ENCODE measurements at places on chromosomes 12 and 14. TPM values are rescaled to one million over a fixed set of nuclear protein-coding genes. Genes with fewer than 3 reads are reported as not detected.

DNA sequence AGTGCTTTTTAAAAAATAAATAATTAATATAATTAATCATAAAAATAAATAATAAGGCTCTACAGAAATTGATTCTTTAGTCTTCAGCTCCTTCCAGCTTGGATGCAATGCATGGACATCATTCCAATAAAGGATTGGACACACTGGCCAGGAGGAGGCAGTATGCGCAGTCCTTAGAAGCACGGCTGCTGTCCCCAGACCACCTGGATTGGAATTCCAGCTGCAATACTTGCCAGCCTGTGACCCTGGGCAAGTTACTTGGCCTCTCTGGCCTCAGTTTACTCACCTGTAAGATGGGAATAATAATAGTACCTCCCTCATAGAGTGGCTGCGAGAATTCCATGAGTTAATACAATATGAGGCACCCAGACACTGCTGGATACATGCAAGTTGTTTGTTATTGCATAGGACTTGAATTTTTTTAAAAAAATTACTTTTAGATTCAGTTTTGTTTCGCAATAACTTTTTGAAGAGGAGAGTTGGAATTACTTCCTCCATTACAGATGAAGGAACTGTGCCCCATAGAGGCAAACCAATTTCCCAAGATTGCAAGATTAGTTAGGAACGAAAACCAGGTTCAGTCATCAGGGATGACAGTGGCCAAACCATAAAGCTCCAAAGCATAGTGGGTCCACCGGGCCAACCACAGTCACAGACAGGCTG, 12.2 kb downstream of the RPH3A start:
- DNase-seq, result no peak

DNA sequence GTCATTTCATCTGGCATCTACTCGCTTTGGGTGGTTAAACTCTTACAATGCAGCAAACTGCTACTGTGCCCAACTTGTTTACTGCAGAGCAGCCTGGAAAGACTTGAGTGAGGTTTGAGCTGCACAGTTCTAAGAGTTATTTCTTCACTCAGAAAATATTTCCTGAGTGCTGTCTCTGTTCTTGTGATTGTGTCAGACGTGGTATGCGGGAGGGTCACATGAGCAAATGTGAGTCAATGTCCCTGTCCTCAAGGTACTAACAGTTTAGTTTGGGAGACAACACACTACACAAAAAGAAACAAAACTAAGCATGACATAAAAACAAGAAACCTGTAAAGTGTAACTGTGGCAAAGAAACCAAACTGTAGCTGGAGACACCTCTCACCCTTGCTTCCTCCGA, 32.4 kb downstream of the FLVCR2 start:
- no peak for DNase-seq

GRCh38 chr12:96195845-96196451, 1.8 kb downstream of the ELK3 start:
- no peak for DNase-seq

GRCh38 chr12:49334226-49334625, 2.8 kb downstream of the C1QL4 start:
- DNase-seq, result no peak

DNA sequence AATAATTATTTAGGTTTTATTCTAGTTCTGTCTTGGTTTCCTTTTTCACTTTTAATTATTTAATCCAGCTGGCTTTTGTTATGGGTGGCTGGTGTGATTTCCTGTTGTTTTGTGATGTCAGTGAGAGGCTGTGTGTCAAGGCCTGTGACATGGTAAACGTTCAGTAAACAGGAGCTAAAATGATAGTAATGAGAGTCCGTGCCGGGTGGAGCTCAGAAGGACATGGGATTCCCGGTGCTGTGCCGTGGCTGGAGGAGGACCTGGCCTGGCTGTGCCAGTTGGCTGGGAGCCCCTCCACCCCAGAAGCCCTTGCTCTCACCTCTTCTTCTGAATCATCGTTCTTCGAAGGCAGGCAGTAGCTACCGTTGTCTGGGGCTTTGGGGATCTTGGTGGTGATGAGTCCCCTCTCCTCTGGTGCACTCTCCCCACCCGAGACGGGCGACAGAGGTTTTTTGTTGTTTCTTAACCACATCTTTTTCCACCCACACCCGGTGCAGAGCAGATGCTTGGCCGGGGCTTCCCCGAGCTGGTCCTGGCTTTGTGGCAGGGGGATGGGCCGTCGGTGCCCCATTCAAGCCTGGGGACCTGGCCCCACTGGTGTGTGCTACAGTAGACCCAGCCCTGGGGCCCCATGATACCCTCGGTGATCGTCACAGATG, 29.1 kb downstream of the SH2B3 start:
- DNase-seq, result peak; percentile 79

- DNase-seq, result no peak
Observed at GRCh38 chr14:58054100-58054499, 97.9 kb downstream of the ARMH4 start.

DNA sequence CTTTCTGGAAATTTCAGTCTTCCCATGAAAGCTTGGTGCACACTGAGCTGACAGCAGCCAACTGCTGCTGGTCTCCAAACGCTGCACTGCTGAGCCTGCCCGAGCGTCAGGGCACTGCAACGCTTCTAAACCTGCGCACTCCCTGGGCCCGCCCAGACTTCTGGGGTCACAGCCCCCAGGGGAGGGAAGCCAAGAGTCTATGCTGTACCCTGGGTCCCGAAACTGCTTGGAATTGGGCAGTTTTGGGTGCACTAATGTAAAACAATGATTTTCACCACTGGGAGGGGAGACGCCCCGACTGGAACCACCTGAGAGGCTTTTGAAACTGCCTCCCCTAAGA, 32.0 kb downstream of the CCDC92 start:
- DNase-seq, result peak; percentile 16

DNA sequence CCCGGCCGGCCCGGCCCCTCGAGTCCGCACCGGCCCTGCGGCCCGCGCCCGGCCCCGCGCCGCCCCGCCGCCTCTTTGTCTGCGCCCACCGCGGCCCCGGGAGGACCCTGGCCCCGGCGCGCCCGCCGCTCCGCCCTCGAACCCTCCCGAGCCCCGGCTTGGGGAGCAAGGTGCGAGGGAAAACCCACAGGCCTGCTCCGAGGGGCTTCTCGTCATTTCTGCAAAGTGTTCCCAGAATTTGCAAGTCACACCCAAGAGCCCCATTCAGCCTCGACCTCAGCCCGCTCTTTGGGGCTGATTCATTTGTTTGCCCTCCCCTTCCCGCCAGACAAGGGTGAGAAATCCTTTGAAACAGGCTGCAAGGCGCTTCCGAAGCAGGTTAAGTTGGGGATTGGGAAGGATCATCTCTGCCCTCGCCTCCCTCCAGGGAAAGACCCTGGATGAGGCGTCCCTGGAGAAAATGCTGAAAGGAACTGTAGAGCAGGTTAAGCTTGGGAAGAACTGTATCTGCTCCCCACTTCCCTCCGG, 325 bp upstream of the CLIP1 start:
- peak; percentile 79 for DNase-seq

- no peak for DNase-seq
Observed at GRCh38 chr12:119578112-119578511, 15.5 kb upstream of the TMEM233 start.

GRCh38 chr14:22177870-22178269, 411.2 kb downstream of the DAD1 start:
- no peak for DNase-seq

DNA sequence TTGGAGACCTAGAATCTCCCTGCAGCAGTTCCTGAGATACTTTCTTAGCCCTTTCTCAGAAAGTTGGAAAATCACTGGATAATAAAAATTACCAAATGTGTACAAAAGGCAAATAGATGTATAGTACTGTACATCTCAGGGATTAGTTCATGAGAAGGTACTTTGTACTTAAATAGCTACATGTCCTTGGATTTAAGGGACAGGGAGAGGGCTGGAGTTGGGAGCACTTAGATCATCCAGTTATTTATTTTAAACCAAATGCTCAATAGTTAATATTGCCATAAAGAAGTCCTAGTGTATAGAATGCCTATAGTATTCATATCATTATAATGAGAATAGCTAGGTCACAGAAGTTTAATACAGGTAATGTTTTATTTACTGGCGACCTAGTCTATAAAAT, 13.4 kb downstream of the CDKN3 start:
- DNase-seq, result no peak

GRCh38 chr12:115062741-115063140, 378.8 kb upstream of the TBX3 start:
- DNase-seq, result no peak

- no peak for DNase-seq
Observed at GRCh38 chr12:116466536-116466935, 92.6 kb upstream of the MAP1LC3B2 start.

- DNase-seq, result no peak
Observed at GRCh38 chr12:97426492-97427116, 36.0 kb upstream of the RMST start.

GRCh38 chr14:78737116-78737515, 566.9 kb downstream of the NRXN3 start:
- DNase-seq, result no peak

- DNase-seq, result no peak
Observed at GRCh38 chr12:44835641-44836379, 40.3 kb downstream of the NELL2 start.

GRCh38 chr14:95428557-95428956, 87.9 kb downstream of the SYNE3 start:
- DNase-seq, result no peak

GRCh38 chr12:90959032-90959431, 4.1 kb upstream of the CCER1 start:
- DNase-seq, result no peak

DNA sequence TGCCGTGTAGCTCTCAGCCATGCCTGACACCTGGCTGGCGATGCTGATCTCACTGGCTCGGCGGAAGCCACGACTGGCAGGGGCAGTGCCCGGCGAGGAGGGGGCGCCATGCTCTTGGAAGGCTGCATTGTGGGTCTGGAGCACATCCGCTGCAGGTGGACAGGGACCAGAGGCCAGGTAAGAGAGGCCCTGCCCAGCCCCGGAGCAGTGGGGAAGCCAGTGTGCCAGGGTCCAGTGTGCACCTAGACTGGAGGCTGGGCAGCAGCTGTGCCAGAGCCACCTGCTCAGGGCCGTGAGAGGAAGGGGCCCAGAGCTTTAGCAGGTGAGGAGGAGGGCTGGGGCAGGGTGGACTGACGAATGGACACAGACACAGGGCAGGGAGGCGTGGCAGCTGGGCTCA, 10.1 kb downstream of the ARL6IP4 start:
- no peak for DNase-seq

- DNase-seq, result no peak
Observed at GRCh38 chr14:75917322-75917945, 64.4 kb downstream of the TGFB3 start.

- peak; percentile 7 for DNase-seq
Observed at GRCh38 chr12:49875115-49875720, 28.5 kb downstream of the FAIM2 start.

GRCh38 chr12:109653890-109654289, 59.7 kb upstream of the FAM222A start:
- no peak for DNase-seq

DNA sequence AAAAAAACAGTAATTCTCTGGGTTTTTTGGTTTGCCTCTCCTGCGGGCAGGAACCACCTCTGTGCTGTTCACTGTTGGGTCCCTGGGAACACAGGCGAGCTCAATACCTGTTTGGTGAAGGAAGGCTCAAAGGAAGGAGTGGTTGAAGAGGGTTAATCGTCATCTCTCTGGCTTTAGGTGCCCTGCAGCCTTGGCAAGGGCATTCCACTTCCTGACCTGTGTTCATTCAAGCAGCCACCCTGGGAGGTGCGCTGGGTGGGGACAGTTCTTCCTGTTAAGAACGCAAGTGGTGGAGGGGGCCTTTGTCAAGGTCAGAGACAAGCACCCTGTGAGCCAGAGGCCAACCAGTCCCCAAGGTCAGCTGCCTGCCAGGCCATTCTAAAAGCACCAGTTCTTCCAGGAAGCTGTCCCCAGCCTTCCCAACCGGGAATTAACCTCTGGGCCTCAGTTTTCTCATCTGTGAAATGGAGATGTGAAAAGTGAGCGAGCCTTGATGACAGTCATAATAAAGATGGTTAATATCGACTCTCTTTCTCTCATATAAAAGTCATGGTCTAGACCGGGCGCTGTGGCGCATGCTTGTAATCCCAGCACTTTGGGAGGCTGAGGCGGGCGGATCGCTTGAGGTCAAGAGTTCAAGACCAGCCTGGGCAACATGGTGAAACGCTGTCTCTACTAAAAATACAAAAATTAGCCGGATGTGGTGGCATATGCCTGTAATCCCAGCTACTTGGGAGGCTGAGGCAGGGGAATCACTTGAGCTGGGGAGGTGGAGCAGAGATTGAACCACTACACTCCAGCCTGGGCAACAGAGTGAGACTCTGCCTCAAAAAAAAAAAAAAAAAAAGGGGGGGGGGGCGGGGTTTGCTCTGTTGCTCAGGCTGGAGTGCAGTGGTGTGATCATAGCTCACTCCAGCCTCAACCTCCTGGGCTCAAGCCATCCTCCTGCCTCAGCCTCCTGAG, 6.1 kb downstream of the RHOF start:
- no peak for DNase-seq

SYT1 gene
- 0.64 TPM for total RNA-seq

SERPINA9 gene
- not detected for total RNA-seq

ENDOU gene
- not detected for total RNA-seq

MYO1H gene
- not detected for total RNA-seq

Data from ascending aorta (tissue), 2 donors.